ENCODE measurements at places on chromosomes 6 and 20.

DNA sequence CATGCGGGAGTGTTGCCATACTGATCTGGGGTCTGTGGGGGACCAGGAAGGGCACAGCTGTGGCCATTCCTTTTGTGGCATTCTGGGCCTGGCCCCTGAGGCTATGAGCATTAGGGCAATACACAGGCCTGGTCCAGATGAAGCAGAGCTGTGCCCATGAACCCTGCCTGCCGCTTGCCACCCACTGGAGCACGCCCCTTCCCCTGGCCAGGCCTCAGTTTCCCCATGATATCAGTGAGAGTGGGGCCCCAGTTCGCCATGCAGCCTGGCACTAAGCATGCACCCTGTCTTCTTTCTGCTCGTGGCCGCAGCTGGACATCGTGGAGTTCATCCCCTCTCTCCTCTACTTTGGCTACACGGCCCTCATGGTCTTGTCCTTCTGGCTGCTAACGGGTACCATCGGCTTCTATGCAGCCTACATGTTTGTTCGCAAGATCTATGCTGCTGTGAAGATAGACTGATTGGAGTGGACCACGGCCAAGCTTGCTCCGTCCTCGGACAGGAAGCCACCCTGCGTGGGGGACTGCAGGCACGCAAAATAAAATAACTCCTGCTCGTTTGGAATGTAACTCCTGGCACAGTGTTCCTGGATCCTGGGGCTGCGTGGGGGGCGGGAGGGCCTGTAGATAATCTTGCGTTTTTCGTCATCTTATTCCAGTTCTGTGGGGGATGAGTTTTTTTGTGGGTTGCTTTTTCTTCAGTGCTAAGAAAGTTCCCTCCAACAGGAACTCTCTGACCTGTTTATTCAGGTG, 42.4 kb downstream of the PLAGL2 start:
- no peak for DNase-seq

DNA sequence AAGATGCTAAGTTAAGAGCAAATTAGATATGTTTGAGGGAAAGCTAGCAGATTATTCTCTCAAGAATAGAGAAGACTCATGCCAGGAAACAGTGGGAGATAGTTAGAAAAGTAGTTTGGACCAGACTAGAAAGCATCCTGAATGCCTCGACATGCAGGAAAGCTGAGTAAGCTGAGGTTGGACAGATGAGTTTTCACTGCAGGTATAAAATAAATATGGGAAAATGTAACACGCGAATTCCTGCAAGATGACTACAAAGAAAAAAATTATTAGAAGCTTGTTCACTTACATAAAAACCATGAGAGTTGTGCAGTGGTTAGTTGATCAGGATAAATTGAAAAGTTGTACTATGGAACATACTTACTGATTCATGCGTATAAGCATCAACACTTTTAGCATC, 484.2 kb upstream of the MANEA start:
- DNase-seq = no peak

GRCh38 chr6:139588734-139589593, 214.5 kb upstream of the CITED2 start:
- no peak for DNase-seq

- DNase-seq = no peak
Observed at GRCh38 chr6:52534966-52535390, 41.9 kb downstream of the TRAM2 start.

GRCh38 chr6:128432394-128432793, 88.0 kb downstream of the PTPRK start:
- DNase-seq = no peak

- no peak for DNase-seq
Observed at GRCh38 chr6:129287231-129288177, 404.6 kb downstream of the LAMA2 start.

- DNase-seq = no peak
Observed at GRCh38 chr20:58676161-58676560, 16.4 kb upstream of the NPEPL1 start.

GRCh38 chr20:3521852-3522740, 51.3 kb downstream of the ATRN start:
- DNase-seq = no peak
